BJ (cell line): ENCODE measurements at places on chromosomes 7 and 10.

- peak; percentile 90 for DNase-seq
These were observed 12.9 kb upstream of the VIM start for GRCh38 chr10:17214971-17215781.

DNA sequence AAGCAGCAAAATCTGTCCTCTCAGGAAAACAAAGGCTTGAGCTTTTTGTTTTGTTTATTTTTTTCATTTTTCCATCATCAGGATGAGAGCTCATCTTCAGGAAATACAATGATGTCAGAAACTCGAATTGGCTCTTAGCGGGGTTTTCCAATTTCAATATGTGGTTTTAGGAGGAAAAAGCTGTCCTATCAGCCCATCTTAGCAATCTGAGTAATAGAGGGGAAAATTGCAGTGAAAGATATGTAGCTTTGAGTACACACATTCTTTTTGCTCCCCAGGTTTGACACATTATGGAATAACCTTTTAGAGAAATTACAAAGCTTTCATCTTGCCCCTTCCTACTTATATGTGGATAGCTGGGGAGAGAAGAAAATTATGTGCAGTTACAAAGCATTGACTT lies 113.6 kb upstream of the MYO3A start:
- DNase-seq, result no peak

DNA sequence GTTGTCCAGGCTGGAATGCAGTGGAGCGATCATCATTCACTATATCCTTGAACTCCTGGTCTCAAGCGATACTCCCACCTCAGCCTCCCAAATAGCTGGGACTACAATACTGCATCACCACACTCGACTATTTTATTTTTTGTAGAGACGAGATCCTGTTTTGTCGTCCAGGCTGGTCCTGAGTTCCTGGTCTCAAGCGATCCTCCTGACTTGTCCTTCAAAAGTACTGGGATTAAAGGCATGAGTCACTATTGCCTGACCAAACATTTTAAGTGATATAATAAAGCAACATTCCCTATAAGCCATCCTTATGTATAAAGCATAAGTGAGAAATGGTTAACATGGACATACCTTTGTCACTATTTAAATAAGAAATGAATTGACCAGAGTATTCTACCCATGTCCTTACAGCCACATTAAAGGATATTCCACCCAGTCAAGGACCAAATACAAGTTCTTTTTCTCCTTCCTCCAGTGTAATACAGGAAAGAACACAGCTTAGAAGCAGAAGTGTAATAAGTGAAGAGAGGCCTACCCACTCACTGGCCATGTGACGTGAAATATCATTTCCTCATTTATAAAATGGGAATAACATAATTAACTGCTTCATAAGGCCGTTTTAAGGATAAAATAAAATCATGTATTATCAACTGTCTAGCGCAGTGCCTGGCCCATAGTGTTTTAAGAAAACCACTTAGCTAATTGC lies 82.0 kb downstream of the DOCK4 start:
- DNase-seq, result no peak

DNA sequence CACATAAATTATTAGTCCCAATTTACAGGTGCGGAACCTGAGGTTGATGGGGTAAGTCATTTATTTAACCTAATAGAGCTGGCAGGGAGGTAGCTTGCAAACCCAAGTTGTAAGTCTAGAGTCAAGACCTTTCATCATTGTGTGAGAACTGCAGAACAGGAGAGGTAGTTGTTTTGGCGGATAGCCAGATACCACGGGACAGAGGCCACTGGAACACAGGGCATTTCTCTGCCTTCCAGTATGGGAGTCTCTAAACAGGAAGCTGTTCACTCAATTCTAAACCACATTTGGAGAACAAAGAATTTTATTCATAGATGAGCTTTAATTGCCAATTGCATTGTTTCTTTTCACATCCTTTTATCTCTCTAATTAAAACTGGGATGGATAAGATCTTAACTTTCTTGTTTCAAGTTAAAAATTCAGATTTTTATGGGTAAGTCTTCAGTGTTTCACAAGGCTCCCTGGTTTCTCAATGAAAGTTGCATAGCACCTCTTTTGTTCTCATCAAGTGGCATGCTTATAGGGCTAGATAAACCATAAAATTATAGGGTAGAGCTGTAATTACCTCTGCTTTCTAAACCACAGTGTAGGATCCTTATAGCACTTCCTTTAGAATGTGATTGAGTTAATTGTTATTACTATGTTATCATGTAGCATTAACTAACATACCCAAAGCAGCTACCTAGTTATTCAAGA lies 489.0 kb downstream of the GATA3 start:
- no peak for DNase-seq

DNA sequence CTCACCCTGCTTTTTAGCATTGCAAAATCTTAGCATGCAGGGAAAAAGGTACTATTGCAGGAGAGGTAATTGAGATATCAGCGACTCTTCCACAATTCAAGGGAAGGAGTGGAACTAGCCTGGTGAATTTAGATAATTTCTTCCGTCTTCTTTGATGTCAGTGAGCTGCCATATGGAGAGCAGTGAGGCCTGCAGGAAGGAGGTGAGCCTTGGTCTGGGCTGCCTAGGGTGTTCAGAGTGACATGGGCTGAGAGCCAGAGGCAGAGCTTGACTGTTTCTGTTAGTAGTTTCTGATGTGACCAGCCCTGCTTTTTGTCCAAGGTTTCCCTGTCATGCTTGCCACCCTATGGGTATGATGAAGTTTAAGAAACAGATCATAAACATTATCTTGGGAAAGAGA lies 28.6 kb downstream of the KAT6B start:
- DNase-seq, result no peak

DNA sequence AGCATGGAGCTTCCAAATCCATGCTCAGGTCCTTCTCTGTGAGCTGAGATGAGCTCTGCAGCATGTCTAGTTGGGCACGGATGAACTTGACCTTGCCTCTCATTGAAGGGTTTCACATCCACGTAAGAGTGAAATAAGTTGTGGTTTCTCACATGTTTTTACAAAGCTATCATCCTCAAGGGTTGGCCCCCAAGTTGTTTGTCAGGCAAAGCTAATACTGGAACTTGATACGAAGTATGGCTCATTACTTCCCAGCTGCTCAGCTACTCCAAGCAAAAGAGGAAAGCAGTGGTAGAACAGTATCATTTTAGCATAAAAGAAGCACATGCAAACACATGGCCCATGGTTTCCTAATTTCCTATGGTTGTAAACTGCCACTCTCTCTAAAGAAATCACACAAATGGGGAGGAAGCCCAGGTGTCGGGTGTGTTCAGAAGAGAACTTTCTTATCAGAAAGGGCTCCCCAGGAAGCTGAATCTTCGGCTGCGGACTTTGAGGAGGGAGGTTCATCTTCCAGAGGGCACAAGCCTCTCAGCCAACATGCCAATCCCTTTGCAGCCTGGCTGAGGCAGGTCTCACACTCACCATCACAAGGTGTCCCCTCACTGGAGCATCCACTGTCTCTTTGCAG lies 45.3 kb downstream of the PDLIM1 start:
- DNase-seq, result no peak

DNA sequence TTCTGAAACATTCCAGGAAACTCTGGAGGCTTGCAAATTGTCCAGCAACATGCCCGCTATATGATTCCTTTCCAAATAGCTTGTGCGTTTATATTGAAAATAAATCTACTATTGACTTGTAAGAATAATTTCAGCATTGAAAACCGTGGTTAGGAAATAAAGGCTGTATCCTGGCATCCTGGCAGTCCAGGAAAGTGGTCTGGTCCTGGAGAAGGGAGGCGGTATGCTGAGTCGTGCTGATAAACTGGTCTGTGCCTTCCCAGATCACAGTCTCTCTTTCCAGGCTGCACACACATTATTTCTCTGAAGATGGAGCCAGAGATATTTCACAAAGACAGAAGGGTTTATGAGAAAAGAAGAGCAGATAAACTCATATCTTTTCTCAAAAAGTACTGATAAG lies 350.1 kb upstream of the COBL start:
- DNase-seq, result no peak

DNA sequence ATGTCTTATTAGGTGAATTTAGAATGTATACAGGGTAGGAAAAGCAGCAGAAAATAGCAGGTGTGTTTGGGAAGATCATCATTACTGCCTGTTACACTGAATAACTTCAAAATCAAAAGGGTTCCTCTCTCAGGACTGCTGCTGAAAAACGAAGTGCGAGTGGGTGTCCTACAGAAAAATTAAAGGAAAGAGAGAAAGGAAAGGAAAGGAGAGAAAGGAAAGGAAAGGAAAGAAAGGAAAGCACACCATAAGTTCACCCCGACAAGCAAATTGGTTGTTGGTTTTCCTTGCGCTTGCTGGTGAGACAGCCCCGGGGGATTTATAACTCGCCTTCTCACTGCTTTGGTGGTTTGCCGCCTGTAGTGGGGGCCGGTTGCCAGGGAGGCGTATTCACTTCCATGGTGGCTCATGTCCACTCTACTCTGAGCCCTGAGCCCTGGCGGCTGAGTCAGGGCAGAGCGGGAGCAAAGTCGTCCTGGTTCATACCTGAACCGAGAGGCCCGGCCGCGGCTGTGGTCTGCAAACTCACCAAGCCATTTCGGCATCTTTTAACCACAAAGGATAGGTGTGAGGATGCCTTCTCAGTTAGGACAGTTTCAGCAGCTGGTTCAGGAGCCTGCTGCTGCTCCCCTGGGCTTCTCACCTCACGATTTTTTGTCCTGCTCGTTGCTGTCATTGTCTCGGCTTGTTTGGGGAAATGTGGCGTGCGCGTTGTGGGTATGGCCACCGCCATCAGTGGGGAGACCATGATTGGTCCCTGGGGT lies 26.1 kb downstream of the INPP5A start:
- no peak for DNase-seq

- DNase-seq, result no peak
These were observed 181.1 kb downstream of the SKAP2 start for GRCh38 chr7:26683277-26683676.
